Mesenchymal stem cell (in vitro differentiated cells and primary cell): ENCODE measurements at places on chromosomes 7 and 10.

GRCh38 chr10:72692744-72692993 lies 726 bp downstream of the MCU start:
- H3K27ac ChIP-seq: no peak overlapping the region
- H3K27me3 ChIP-seq: no peaks in the 10 kb centered on the region
- peak; percentile 45 for DNase-seq
- H3K36me3 ChIP-seq: no peaks in the 10 kb centered on the region
- H3K4me3 ChIP-seq: peak overlapping the region; percentile 96
- peaks cover 8% of the 10 kb centered on the region for H3K4me1 ChIP-seq

DNA sequence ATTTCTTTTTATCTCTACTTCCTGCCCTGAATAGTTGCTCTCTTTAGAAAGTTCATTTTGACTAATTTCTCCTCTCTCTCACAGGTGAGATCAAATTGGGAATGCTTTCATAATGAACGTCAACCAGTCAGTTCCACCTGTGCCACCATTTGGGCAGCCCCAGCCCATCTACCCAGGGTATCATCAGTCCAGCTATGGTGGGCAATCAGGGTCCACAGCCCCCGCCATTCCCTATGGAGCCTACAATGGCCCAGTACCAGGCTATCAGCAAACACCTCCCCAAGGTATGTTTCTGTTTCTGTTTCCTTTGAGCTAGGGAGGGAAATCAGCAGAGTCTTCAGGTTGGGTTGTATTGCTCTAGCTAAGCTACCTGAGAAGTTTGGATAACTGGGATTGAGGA lies 2.5 kb downstream of the SEC24C start:
- peaks cover 4% of the 10 kb centered on the region for H3K4me1 ChIP-seq
- no peaks in the 10 kb centered on the region for H3K27me3 ChIP-seq
- no peak overlapping the region for H3K27ac ChIP-seq
- DNase-seq: no peak

DNA sequence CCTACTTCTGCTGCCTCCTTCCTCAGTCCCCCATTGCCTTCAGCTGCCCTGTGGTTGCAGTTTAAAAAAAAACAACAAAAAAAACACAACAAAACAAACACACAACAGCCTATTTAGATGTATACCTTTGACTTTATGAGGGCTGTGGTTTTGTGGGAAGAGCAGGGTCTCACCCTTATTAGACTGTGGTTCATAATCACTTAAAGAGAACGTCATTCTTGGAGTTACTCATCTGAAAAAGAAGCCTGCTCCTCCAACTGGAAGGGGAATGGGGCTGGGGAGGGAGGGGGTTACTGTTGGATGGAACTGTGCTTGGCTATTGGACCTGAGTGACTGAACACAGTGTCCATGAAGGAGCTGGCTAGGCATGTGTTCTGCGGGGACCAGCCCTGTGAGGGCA lies 48.1 kb downstream of the SDK1 start:
- H3K4me1 ChIP-seq: no peaks in the 10 kb centered on the region
- H3K36me3 ChIP-seq: no peaks in the 10 kb centered on the region
- no peak overlapping the region for H3K4me3 ChIP-seq
- peak; percentile 19 for DNase-seq
- no peak overlapping the region for H3K27ac ChIP-seq
- H3K27me3 ChIP-seq: no peaks in the 10 kb centered on the region

- DNase-seq: no peak
- H3K27ac ChIP-seq: no peak overlapping the region
- H3K27me3 ChIP-seq: no peaks in the 10 kb centered on the region
- H3K36me3 ChIP-seq: no peaks in the 10 kb centered on the region
Observed at GRCh38 chr7:49396229-49396628, 377.2 kb upstream of the VWC2 start.

GRCh38 chr10:89279421-89279869 lies 22.4 kb upstream of the IFIT2 start:
- DNase-seq: no peak
- no peak overlapping the region for H3K4me3 ChIP-seq
- H3K27ac ChIP-seq: peak overlapping the region; percentile 85
- H3K27me3 ChIP-seq: no peaks in the 10 kb centered on the region
- no peaks in the 10 kb centered on the region for H3K36me3 ChIP-seq

DNA sequence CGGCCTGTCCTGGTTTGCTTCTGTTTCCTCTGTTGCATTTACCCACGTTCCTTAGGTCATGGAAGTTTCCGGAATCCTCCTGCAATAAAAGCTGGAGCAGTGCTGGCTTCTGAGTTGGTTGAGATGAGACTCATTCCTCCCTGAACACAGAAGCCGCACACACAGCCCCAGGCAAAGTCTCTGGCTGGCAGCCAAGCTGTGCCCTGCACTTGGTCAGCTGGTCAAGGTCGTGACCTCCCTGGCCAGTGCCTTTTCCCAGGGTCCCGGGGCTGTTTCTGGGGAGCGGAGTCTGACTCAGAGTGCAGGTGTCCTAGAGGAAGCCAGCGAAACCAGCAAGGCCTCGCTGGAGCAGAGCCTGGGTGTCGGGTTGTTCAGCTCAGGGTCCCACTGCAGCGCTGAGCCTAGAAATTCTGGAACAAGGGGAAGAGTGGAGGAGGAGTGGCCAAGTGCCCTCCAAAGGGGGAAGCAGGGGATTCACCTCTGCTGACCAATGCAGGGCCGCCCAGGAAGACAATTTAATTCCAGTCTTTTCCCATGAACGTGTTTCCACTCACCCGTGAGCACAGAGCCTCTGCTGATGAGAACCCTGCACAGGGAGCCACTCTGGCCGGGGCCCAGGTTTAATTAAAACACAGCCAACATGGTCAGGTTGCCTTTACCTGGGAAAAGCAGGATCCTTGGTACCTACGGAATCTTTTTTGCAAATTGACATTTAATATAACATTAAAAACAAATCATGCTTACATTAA lies 245.5 kb upstream of the PPP2R2D start:
- no peak for DNase-seq
- H3K27me3 ChIP-seq: no peaks in the 10 kb centered on the region

GRCh38 chr10:33653584-33654367 lies 319.3 kb upstream of the NRP1 start:
- no peak for DNase-seq
- H3K4me1 ChIP-seq: peaks cover 3% of the 10 kb centered on the region
- no peak overlapping the region for H3K4me3 ChIP-seq

GRCh38 chr10:78688901-78689583 lies 379.7 kb upstream of the ZMIZ1 start:
- no peaks in the 10 kb centered on the region for H3K36me3 ChIP-seq
- peaks cover 27% of the 10 kb centered on the region for H3K4me1 ChIP-seq
- no peak overlapping the region for H3K27ac ChIP-seq
- DNase-seq: no peak
- H3K4me3 ChIP-seq: no peak overlapping the region
- H3K27me3 ChIP-seq: no peaks in the 10 kb centered on the region

DNA sequence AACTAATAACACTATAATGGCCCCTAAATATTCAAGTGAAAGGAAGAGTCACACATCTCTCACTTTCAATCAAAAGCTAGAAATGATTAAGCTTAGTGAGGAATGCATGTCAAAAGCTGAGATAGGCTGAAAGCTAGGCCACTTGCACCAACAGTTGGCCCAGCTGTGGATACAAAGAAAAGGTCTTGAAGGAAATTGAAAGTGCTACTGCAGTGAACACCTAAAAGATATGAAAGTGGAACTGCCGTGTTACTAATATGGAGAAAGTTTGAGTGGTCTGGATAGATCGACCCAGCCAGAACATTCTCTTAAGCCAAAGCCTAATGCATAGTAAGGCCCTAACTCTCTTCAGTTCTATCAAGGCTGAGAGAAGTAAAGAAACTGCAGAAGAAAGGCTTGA lies 12.1 kb upstream of the SNX13 start:
- no peaks in the 10 kb centered on the region for H3K36me3 ChIP-seq
- no peak overlapping the region for H3K27ac ChIP-seq

DNA sequence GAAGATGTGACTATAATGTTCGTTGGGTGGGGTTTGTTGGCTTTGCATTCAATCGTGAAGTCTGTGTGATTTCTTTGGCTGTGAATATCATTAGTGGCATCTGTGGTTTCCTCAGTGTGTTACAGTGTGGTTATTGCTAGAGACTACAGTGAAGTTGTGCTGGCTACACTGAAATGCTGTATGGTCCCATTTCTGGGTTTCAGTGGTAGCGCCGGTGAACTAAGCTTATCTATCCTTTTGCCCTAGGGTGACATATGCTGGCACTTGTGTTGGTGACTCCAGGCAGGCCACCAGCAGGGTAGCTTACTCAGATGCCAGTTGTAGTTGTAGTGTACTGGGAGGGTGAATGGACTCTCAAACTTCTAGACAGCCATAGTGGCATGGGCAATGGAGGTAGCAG lies 259.5 kb downstream of the ANKRD30A start:
- DNase-seq: no peak
- no peaks in the 10 kb centered on the region for H3K36me3 ChIP-seq
- no peak overlapping the region for H3K27ac ChIP-seq
- H3K4me1 ChIP-seq: no peaks in the 10 kb centered on the region
- no peak overlapping the region for H3K4me3 ChIP-seq

GRCh38 chr7:103967401-103967800 lies 22.1 kb downstream of the RELN start:
- no peak overlapping the region for H3K4me3 ChIP-seq
- no peaks in the 10 kb centered on the region for H3K36me3 ChIP-seq
- H3K27ac ChIP-seq: no peak overlapping the region
- no peaks in the 10 kb centered on the region for H3K4me1 ChIP-seq
- no peaks in the 10 kb centered on the region for H3K27me3 ChIP-seq
- DNase-seq: no peak

- H3K27me3 ChIP-seq: no peaks in the 10 kb centered on the region
- peaks cover 2% of the 10 kb centered on the region for H3K4me1 ChIP-seq
Observed at GRCh38 chr7:94514140-94514889, 4.7 kb downstream of the CASD1 start.

- H3K36me3 ChIP-seq: no peaks in the 10 kb centered on the region
- peaks cover 3% of the 10 kb centered on the region for H3K27me3 ChIP-seq
- no peak overlapping the region for H3K27ac ChIP-seq
- no peak overlapping the region for H3K4me3 ChIP-seq
Observed at GRCh38 chr10:128729910-128730420, 603.7 kb upstream of the MKI67 start.

- H3K27ac ChIP-seq: peak overlapping the region; percentile 67
- H3K4me1 ChIP-seq: no peaks in the 10 kb centered on the region
- no peak overlapping the region for H3K4me3 ChIP-seq
- DNase-seq: no peak
- H3K36me3 ChIP-seq: no peaks in the 10 kb centered on the region
- no peaks in the 10 kb centered on the region for H3K27me3 ChIP-seq
Observed at GRCh38 chr7:23065974-23066373, 39.6 kb upstream of the KLHL7 start.

- no peak for DNase-seq
- no peaks in the 10 kb centered on the region for H3K36me3 ChIP-seq
- no peak overlapping the region for H3K27ac ChIP-seq
- peaks cover 30% of the 10 kb centered on the region for H3K4me1 ChIP-seq
- H3K4me3 ChIP-seq: no peak overlapping the region
Observed at GRCh38 chr10:124225467-124226270, 132.3 kb upstream of the CHST15 start.

DNA sequence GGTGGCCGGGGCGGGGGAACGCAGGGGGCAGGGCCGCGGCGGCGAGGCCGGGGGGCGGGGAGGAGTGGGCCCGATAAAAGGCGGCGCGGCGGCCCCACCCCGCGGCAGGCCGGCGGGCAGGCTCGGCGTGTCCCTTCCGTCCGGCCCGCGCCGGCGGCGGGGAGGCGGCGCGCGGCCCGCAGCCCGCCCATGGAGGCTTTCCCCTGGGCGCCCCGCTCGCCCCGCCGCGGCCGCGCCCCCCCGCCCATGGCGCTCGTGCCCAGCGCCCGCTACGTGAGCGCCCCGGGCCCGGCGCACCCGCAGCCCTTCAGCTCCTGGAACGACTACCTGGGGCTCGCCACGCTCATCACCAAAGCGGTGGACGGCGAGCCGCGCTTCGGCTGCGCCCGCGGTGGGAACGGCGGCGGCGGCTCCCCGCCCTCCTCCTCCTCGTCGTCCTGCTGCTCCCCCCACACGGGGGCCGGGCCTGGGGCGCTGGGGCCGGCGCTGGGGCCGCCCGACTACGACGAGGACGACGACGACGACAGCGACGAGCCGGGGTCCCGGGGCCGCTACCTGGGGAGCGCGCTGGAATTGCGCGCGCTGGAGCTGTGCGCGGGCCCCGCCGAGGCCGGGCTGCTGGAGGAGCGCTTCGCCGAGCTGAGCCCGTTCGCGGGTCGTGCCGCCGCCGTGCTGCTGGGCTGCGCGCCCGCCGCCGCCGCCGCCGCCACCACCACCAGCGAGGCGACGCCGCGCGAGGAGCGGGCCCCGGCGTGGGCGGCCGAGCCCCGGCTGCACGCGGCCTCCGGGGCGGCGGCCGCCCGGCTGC lies at the start of gene NANOS1:
Gene NANOS1, plus strand, starts transcription at position 102 of the 808 bp plus-strand sequence. Its CDS starts 88 bp downstream, at position 190.
- H3K4me1 ChIP-seq: peaks cover 33% of the 10 kb centered on the region
- peak within 1 kb of the TSS; percentile 23 for H3K27ac ChIP-seq
- no peaks in the 10 kb centered on the region for H3K27me3 ChIP-seq
- no peak for DNase-seq
- peak within 1 kb of the TSS; percentile 70 for H3K4me3 ChIP-seq
- H3K36me3 ChIP-seq: peaks cover 9% of the 10 kb centered on the region

DNA sequence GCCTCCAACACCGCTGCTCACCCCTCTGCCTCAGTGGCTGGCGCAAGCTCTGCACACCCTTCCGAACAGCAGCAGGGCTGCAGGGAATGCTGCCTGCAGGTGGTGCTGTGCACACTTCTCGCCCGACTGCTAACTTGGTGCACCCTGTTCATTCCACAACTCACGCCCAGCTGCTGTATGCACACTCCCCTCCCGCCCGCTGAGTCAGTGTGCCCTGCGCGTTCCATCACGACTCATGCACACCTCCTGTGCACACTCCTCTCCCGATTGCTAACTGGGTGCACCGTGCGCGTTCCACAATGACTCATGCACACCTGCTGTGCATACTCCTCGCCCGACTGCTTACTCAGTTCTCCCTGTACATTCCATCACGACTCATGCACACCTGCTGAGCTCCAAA lies 21.5 kb downstream of the ADARB2 start:
- no peaks in the 10 kb centered on the region for H3K36me3 ChIP-seq
- H3K4me1 ChIP-seq: peaks cover 7% of the 10 kb centered on the region
- peak; percentile 1 for DNase-seq
- H3K27ac ChIP-seq: peak overlapping the region; percentile 59
- no peak overlapping the region for H3K4me3 ChIP-seq
- no peaks in the 10 kb centered on the region for H3K27me3 ChIP-seq

- no peak for DNase-seq
- no peaks in the 10 kb centered on the region for H3K36me3 ChIP-seq
- H3K4me1 ChIP-seq: no peaks in the 10 kb centered on the region
- H3K27me3 ChIP-seq: peaks cover 28% of the 10 kb centered on the region
- H3K27ac ChIP-seq: no peak overlapping the region
Observed at GRCh38 chr10:128852902-128853301, 614.1 kb upstream of the MGMT start.
